ENCODE measurements at places on chromosomes 16 and 17. TPM values are rescaled to one million over a fixed set of nuclear protein-coding genes. Genes with fewer than 3 reads are reported as not detected.

Gene CCDC154
- total RNA-seq, result 0.09 TPM

Gene ADAD2
- 0.18 TPM for total RNA-seq

Gene FADS6
- total RNA-seq, result not detected

Gene TBX6
- 0.09 TPM for total RNA-seq

Gene ADCY7
- 8.3 TPM for total RNA-seq

Gene TNFSF13
- 0.66 TPM for total RNA-seq

Gene TAOK2
- 97.0 TPM for total RNA-seq

Gene KRTAP9-2
- total RNA-seq, result not detected

Gene RNF112
- not detected for total RNA-seq

Gene MYO15B
- 1.5 TPM for total RNA-seq

Gene RDM1
- 0.19 TPM for total RNA-seq

Gene TEX19
- under 0.01 TPM for total RNA-seq

Gene MBTPS1
- 96.5 TPM for total RNA-seq

Gene ABAT
- 1.4 TPM for total RNA-seq

Gene EVPLL
- not detected for total RNA-seq

Gene SMTNL2
- under 0.01 TPM for total RNA-seq

Gene TP53TG3D
- total RNA-seq, result not detected

Gene ARHGDIG
- total RNA-seq, result 3.5 TPM

Gene CDT1
- total RNA-seq, result 7.5 TPM

Gene SOX9
- total RNA-seq, result not detected

Gene CSH1
- not detected for total RNA-seq

Gene WNT9B
- total RNA-seq, result not detected

Gene AOC2
- 0.38 TPM for total RNA-seq

Gene OR3A2
- total RNA-seq, result not detected

Gene JUP
- total RNA-seq, result 79.8 TPM

Gene NUPR1
- total RNA-seq, result under 0.01 TPM

Gene CLEC3A
- total RNA-seq, result not detected

Gene ZSCAN10
- total RNA-seq, result not detected

Gene MSI2
- total RNA-seq, result 29.9 TPM

Gene ALOX12B
- not detected for total RNA-seq

Gene FA2H
- total RNA-seq, result not detected

Gene TP53TG3
- not detected for total RNA-seq

Gene KRTAP4-11
- not detected for total RNA-seq

Gene SPN
- total RNA-seq, result not detected

Gene KRT33A
- not detected for total RNA-seq

Gene TNRC6A
- 41.8 TPM for total RNA-seq

Gene NDRG4
- total RNA-seq, result 11.0 TPM

Gene RASD1
- 6.1 TPM for total RNA-seq

Gene CCDC200
- total RNA-seq, result not detected

Gene CETP
- total RNA-seq, result 0.90 TPM

Gene CXCL16
- total RNA-seq, result 1.3 TPM

Gene SREBF1
- total RNA-seq, result 22.4 TPM

Gene TP53TG3B
- not detected for total RNA-seq

Gene GRAP
- total RNA-seq, result 25.3 TPM

Gene ZNF821
- total RNA-seq, result 5.5 TPM

Gene CES3
- total RNA-seq, result 0.19 TPM

Gene CCL17
- not detected for total RNA-seq

Gene BORCS6
- 8.6 TPM for total RNA-seq

Gene PIK3R5
- not detected for total RNA-seq

Gene KCNJ18
- total RNA-seq, result not detected

Gene TBC1D3B
- total RNA-seq, result 1.5 TPM

Gene SPNS2
- 4.6 TPM for total RNA-seq

Gene PRSS36
- 0.09 TPM for total RNA-seq

Gene KRTAP4-9
- not detected for total RNA-seq

Gene P2RX1
- not detected for total RNA-seq

Gene SPATA32
- total RNA-seq, result under 0.01 TPM

Gene KLHL10
- not detected for total RNA-seq

Gene HNF1B
- total RNA-seq, result not detected

Data from endothelial cell of coronary artery (primary cell).